Activated effector memory CD4-positive, alpha-beta T cell treated with anti-CD3 and anti-CD28 coated beads, Interleukin-2, amount 50 U/mL, for 16 hours (primary cell): ENCODE measurements at places on chromosomes 1 and 21.

- no peak for DNase-seq
These were observed 49.3 kb downstream of the KANK4 start for GRCh38 chr1:62269851-62270495.

- no peak for DNase-seq
These were observed 5.4 kb upstream of the LAMC2 start for GRCh38 chr1:183180634-183181056.

DNA sequence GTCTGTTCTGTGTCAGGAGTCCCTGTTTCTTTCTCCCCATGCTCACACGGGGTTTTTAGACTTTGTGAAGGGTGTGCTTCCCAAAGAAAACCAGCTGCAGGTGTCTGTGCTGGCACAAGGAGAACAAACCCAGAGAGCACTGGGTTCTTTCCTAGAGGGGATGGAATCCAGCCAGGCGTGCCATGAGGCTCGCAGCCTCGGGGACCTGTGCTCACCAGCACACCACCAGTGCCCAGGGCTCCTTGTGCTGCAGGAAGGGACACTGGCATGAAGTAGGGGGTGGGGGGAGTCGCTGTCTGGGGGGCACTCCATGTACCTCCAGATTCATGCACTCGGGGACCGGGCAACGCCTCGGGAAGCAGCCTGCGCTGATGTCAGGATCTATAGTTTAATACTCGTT, 57.9 kb downstream of the AGPAT3 start:
- no peak for DNase-seq

- DNase-seq: no peak
These were observed 80.3 kb downstream of the RNF220 start for GRCh38 chr1:44485229-44485933.

- DNase-seq: no peak
These were observed 1.9 kb downstream of the PUM1 start for GRCh38 chr1:31063631-31064030.

DNA sequence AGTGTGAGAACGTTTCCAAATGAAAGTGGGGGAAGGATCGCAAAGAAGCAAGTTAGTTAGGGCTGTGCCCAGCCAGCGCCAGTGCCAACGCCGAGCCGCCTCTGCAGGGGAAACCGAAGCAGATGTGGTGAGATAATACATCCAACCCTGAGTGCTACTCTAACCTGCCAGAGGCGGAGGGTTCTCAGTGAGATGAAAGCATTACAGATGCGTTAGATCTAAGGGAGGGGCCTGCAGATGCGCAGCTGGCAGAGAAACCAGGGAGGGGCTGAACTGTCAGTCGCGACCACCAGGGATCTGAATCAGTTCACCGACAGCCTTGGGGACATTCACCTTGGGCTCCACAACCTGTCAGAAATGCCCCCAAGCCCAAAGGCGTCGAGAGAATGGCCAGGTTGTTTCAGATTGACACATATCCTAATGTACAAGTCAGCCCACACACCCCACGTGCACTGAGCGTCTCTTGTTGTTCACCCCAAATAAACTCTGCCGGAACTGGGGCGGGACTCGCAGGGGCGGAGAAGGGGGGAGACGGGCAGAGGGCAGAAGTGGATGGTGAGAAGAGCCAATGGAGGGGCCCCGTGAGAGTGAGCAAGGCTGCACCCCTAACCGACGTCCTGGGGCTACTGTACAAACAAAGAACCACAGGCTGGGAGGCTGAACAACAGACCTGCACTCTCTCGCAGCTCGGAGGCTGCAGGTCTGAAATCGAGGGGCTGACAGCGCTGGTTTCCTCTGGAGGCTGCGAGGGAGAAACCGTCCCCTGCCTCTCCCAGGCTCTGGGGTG, 8.7 kb upstream of the UMODL1 start:
- peak; percentile 94 for DNase-seq

GRCh38 chr1:208182880-208183645, 61.1 kb downstream of the PLXNA2 start:
- DNase-seq: no peak

DNA sequence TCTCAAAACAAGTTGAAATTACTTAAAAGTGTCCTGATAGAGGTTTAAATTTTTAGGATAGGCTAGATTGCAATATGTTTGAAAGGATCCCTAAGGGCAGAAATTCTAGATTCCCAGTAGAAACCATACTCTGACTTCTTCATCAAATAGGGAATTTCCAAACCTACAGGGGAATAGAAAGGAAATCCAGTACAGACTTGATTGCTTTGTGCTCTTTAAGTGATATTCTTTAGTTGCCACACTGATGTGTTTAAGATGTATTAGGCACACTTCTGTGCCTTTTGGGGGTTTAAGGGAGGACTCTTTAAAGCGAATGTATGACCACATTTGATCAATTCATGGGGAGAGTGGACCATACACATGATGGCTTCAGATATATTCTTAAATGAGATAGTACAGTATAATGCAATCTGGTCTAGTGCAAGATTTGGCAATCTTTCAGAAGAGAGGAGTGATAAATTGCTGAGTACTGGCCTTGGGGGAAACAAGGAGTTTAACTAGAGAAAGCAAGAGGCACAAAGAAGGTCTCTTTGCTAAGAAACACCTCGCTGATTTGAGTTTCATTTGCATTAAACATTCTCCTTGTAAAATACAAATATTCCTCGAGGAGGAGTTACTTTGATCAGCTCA, 268.8 kb upstream of the NR5A2 start:
- no peak for DNase-seq
